NCI-H345 (cell line): ENCODE measurements at places on chromosomes 5 and 9.

DNA sequence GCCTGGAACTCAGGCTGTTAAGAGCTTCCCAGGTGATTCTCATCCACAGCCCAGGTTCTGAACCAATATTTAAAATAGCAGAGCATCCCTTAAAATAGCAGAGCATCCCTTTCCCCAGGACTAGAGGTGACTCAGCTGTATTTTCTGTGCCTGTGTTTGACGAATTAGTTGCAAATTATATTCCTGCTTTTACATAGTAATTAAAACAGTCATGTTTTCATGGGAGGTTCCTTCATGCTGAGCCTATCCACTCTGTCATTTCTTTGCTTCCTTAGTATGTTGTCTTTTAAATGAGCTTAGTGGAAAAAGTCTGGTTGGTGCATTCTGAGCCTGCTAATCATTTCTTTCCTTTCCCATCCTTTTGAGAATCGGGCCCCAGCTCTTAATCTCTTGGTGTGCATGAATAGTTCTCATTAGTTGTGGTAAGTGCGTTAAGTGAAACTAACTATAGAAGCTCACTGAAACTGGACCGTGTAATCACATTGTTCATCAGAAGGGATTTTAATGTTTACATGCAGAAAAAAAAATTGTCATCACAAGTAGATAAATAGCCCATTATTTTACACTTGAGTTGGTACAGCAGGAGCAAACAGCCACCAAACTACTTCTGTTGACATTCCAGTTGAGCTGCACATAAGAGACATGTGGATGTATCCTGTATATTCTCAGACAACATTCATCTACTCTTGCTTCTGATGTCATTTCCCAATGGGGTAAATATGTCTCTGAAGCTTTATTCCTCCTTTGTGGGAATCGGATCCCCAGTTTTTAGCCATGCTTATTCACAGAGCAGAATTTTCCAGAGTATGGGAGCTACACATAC, 596.9 kb upstream of the WWC1 start:
- no peak for DNase-seq

- DNase-seq, result no peak
Measured at GRCh38 chr5:175516933-175517823, 38.8 kb downstream of the SFXN1 start.

DNA sequence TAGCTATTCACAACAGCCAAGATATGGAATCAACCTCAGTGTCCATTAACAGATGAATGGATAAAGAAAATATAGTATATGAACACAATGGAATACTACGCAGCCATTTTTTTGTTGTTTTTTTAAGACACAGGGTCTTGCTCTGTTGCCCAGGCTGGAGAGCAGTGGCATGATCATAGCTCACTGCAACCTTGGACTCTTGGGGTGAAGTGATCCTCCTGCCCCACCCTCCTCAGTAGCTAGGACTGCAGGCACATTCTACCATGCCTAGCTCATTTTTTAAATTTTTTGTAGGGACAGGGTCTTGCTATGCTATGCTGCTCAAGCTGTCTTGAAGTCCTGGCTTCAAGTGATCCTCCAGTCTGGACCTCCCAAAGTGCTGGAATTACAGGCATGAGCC, 38.5 kb downstream of the CERT1 start:
- DNase-seq, result no peak

DNA sequence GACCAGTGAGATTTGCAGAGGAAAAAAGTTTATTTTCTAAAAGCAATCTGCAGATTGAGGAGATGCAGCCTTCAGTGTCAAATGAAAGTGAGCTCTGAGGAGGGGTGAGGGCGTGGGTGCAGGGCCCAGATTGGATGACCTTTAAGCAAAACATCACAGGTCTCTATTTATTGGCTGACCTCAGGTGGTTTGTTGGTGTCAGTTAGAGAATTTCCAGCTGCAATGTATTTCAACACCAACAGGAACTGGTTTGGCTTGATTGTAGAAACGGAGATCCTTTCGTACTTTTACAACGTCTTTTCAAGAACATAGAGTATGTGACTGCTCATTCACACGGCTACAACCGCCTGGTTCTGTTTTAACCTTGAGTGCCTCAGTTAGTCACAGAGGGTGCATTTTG, 1069.1 kb downstream of the EFNA5 start:
- DNase-seq, result no peak

GRCh38 chr9:6549106-6549800, 96.3 kb downstream of the GLDC start:
- peak; percentile 90 for DNase-seq

DNA sequence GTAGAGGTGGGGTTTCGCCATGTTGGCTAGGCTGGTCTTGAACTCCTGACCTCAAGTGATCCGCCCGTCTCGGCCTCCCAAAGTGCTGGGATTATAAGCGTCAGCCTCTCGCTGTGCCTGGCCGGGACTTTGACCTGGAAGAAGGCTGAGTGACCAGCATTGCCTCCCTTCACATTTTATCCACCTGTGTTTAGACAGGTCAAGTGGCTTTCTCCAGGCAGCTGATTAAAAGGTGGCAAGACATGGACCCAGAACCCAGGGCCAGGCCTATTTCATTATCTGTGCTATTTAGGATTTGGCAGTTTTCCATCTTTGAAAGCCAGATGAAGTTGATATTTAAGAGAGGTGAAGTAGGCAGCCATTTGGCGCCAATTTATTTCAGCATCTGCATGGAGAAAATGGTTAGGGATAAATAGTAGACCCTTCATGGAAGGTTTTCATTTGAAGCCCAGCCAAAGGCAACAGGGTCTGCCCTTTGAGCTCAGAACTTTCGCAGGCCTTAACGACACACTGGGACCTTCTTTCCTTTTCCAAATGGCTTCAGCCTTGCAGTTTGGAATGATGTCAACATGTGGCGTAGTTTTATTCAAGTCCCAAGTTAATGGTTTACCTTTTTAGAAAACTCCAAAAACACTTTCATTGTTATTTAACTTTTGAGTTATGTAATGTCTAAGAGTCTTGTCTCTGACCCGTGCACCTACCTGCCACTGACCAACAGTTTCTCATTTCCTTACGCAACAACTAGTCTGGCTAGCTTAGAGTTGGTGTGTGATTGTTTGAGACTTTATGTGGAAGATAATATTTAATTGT, 8.4 kb downstream of the DAPK1 start:
- no peak for DNase-seq

DNA sequence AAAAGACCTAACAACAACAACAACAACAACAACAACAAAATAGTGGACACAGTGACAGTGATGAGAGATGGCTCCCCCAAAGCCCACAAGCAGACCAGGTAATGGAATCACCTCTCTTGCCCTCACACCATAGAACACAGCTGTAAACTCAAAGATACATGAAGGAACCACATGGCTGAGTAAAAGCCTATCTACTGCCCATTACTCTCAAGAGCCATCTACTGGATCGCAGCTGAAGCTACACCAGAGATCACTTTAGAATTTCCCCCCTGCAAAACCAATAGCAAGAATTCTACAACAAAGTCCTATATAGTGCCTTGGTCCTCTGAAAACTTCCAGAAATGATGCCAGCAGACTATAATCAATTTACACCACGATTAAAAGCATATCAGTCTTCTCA, 1537.6 kb upstream of the CDH9 start:
- no peak for DNase-seq

DNA sequence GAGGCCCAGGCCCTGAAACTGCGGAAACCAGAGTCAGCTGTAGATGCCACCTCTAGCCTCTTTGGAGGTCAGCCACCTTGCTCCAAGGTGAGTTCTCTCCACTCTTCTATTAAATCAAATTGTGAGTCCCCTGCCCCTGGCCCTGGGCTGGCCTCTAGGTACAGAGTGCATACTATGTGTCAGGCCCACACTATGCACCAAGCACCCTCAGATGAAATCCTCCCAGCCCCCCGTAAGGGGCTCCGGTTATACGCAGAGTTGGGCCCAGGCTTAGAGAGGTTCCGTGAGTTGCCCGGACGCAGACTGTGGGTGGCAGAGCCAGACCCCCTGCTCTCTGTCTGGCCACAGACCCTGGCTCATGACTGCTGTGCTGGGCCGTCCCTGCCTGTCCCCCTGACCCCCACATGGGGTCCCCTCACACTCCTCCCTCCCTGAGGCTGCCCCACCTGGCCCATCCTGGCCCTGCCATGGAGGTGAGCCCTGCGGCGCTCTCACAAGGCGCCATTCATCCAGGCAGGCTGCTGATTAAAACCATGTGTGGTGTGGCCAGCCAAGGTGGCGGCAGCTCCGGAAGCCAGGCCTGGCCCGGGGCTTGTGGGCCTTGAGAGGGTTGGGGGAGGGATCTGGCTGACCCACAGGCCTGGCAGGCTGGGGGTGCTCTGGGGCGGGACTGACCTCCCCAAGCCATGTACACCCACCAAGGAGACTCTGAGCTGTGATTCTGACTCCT, 65.5 kb upstream of the SYNPO start:
- no peak for DNase-seq

- DNase-seq, result no peak
Measured at GRCh38 chr9:131799177-131799823, 59.4 kb upstream of the RAPGEF1 start.

DNA sequence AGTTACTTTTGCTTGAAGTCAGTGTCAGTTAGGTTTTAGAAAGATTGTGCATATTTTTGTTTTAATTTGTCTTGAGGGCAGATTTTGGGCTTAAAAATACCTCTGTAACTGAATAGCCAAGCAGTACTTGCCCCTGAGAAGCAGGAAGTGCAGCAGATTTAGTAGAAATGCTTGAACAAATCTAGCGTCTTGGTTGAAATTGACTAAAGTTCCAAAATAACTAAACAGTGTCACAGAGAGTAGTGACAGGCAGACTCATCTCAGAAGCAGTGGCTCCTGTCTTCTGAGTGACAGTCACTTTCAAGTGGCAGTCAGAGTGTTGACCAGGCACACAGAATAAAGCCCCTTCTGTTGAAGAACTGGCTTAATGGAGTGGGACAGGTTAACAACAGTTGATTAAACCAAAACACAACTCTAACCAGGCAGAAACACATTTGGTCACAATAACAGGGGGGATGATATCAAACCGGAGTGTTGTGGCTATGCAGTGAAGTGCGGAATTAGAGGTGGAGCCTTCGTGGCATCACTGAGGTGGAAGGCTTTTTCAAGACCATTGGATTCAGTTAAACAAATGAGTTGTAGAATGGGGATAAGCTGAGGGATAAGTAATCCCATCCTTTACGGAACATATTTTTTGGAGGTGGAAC, 29.1 kb downstream of the TRIO start:
- no peak for DNase-seq

GRCh38 chr9:3962971-3963642, 336.8 kb downstream of the GLIS3 start:
- DNase-seq, result no peak

DNA sequence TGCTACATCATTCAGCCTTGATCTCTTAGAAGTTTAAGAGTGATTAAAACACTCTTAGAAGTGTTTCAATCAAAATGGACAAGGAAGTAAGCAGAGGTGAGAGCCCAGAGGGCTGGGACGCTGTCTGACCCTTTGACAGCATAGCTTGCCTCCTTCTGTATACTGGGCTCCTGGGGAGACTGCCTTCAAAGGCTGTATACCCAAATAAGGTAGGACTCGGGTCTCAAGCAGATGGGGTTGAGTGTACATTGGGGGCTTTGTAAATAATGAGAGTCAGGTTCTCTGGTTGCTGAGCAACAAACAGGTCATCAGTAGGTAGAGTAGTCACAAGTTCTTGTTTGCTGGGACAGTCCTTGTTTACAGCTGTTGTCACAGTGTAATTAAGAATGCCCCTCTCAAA, 97.1 kb downstream of the PJA2 start:
- no peak for DNase-seq

DNA sequence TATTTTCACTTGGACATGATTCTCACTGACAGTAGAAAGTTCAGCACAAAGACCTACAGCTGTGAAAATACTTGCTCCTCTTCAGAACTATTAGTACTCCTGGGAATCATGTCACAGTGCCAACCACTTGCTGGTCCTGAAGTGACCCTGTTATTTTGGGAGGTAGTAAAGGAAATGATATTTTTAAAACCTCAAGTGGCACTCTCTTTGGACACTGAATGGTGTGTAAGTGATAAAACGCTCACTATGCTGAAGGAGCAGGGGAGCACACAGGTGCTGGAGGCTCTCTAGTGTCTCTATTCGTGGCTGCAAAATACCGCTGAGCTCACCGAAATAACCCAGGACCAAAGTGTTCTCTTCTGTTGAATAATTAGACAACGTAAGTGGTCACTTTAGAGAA, 76.9 kb upstream of the SPATA31D4 start:
- peak; percentile 2 for DNase-seq

- DNase-seq, result no peak
Measured at GRCh38 chr5:127799293-127799905, 96.2 kb downstream of the CCDC192 start.

GRCh38 chr5:54607006-54607405, 89.4 kb downstream of the SNX18 start:
- DNase-seq, result no peak

DNA sequence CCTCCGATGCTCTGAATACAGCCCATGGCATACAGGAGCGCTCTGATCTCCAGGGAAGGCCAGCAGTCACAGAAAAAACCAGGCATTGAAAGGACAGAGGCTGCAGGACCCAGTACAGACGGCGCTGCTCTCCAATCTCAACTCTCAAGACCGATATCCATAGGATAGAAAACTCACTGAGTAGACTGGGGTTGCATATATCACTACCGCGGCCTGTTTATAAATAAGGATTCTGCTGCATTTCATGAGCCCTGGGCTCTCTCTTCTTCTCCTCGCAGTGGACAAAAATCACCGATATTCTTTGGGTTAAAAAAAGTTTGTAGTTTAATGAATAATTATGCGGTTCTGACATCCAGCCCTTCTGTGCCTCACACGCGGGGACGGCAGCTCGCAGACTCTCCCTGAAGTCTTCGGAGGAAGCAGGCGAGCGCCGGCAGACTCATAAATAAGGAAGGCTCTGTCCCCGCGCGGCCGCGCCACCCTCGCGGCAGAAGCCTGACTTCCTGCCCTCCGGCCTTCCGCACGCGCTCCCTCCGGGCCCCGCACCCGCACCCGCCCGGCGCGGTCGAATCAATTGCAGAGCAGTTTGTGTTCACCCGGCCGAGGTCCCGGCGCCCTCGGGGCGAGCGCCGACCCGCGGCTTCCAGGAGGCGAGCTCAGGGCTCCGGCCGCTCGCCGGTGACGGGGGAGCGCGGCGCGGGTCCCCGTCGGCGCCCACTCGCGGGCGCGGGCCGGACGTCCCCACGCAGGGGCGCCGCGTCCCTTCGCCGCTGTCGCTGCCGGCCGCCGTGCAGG, at the start of gene FAM78A:
TSS of gene FAM78A (minus strand) at position 417 of the 795 bp plus-strand sequence. CDS start at position 86, 331 bp downstream.
- DNase-seq, result no peak
